ENCODE measurements at places on chromosomes 5 and 9.

GRCh38 chr9:8157683-8158324 lies 358.2 kb upstream of the DMAC1 start:
- no peak for DNase-seq

GRCh38 chr5:130234816-130235215 lies 330.6 kb downstream of the CHSY3 start:
- no peak for DNase-seq

- no peak for DNase-seq
Measured at GRCh38 chr5:58025809-58026208, 434.1 kb downstream of the PLK2 start.

DNA sequence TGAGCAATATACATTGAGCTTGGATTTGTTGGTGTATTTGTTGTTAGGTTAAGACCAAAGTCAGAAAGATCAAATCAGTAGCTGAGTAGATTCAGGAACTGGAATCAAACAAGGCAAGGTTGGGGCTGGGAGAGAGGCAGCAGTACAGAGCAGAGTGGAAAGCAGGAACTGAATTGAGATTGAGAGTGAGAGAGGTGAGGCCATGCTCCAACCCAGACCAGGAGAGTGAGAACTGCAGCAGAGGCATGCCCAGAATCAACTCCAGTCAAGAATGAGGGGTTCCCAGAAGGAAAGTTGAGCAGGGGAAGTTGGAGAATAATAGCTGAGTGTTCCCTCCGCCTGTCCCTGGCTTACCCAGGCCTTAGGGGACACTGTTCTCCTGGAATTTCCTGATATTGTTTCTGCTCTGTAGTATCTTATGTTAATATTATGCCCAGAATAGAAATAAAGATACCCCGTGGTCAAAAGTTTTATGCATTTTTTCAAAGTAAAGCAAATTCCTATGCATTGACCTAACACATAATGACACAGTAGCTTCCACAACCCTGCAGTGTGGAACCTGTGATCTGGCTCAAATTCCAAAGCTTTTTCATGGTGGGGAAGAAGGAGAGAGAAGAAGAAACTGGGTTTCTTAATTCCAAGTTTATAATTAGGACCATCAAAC lies 82.7 kb downstream of the SV2C start:
- peak; percentile 2 for DNase-seq

- no peak for DNase-seq
Measured at GRCh38 chr5:173245319-173246134, 10.5 kb upstream of the NKX2-5 start.

DNA sequence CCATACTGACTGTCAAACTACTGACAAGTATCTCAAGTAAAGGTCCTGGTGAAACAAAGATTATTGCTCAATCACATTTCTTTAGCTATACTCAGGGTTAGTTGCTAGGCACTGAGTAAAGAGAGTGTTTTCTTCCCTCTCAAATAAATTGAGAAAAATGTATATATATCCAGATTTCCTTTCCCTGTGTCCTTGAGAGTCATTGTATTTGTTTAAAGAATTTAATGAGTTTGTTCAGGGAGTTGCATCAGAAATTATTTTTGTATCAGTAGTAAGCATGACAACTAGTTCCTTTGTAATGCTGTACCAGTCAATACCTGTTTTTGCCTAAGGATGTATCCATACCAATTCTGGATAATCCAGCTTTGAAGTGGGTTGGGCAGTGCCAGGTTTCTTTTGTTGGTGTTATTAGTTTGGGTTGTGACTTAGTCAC lies 3.2 kb upstream of the ANKHD1 start:
- no peak for DNase-seq

DNA sequence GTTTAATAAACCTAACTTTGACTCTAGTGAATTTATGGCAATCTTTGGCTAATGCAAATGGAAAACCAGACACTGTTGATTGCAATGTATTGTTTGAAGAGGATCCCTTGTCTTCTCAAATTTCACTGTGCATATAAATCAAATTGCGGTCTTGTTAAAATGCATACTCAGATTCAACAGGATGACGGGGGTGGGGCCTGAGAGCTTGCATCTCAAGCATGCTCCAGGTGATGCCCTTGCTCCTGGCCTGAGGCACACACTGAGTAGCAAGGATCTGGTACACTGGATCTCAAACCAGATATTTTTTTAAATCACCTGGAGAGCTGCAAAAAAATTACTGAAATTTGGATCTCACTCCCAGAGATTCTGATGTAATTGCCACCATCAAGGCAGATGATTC lies 463.7 kb downstream of the DNAH5 start:
- DNase-seq: no peak

GRCh38 chr9:35476596-35476995 lies 13.3 kb upstream of the RUSC2 start:
- DNase-seq: no peak

DNA sequence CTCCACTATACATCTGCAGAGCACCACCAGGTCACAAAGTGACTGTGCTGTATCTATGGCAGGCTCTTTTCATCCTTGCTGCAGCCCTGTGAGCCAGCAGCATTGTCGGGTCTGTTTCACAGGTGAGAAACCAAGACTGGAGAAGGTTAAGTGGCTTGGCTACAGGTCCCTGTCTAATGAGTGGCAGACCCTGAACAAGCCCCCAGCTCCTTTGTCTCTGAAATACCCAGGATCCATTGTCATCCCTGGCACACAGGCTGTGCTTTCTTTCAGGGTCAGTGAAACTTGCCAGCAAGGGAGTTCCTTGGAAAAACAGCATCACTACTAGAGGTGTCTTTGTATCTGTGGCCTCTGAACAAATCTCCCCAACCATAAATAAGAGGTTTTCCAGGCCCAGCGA lies 27.6 kb upstream of the CXCL14 start:
- no peak for DNase-seq

GRCh38 chr5:173735184-173735583 lies 118.7 kb upstream of the BOD1 start:
- DNase-seq: no peak

DNA sequence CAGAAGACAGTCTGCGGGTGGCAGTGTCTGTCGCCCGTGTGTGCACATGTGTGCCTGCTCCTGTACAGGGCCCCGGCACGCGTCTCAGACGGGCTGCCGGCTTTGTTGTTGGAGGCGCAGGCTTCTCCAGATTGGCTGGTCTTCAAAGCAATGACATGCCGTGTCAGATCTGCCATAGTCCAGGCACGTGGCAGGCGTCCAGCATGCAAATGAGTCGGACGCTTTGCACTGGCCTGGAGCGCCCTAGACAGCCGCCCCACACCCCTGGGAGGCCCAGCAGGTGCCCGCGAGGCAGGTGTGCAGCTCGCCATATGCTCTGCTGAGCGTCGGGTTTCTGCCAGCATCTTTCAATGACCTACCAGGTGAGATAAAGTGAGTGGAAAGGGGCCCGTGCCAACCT lies 71.5 kb downstream of the GADD45G start:
- DNase-seq: no peak

DNA sequence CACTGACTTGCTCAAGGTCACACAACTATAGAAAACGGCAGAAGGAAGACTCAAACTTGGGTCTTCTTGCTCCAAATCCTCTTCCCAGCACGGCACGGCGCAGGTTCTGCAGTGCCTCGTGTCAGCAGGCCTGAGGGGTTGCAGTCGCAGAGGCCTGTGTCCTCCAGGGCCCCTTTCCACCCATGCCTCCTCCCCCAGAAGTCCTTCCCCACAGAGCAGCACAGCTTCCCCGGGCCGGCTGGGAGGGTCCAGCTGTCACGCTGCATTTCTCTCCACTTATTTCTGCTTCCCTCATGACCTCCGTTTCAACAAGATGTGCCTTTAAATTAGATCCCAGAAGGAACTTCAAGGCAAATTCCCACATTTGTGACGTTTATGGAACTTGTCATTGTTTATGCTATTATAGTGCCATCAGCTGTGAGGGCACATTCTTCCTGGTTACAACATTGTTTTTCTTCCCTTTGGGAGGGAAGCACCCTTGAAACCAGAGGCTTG lies 148.4 kb downstream of the C5orf15 start:
- no peak for DNase-seq

GRCh38 chr9:27043176-27043575 lies 37.7 kb upstream of the LRRC19 start:
- DNase-seq: no peak

DNA sequence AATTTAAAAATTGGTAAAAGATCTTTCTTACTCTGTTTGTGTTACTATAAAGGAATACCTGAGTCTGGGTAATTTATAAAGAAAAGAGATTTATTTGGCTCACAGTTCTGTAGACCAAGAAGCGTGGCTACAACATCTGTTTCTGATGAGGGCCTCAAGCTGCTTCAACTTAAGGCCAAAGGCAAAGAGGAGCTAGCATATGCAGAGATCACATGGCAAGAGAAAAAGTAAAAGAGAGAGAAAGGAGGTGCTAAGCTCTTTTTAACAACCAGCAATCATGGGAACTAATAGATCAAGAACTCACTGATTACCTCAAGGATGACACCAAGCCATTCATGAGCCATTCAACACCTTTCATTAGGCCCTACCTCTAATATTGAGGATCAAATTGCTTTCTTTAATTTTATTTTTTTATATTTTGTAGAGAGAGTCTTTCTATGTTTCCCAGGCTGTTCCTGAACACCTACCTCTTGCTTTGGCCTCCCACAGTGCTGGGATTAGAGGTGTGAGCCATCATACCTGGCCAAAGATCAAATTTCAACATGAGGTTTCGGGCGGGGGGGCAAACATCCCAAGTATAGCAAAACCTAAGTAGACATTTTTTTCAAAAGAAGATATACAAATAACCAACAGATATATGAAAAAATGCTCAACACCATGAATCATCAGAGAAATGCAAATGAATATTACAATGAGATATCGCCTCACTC lies 16.0 kb upstream of the SHC3 start:
- DNase-seq: no peak

GRCh38 chr9:5801739-5802113 lies 31.2 kb downstream of the ERMP1 start:
- DNase-seq: no peak

DNA sequence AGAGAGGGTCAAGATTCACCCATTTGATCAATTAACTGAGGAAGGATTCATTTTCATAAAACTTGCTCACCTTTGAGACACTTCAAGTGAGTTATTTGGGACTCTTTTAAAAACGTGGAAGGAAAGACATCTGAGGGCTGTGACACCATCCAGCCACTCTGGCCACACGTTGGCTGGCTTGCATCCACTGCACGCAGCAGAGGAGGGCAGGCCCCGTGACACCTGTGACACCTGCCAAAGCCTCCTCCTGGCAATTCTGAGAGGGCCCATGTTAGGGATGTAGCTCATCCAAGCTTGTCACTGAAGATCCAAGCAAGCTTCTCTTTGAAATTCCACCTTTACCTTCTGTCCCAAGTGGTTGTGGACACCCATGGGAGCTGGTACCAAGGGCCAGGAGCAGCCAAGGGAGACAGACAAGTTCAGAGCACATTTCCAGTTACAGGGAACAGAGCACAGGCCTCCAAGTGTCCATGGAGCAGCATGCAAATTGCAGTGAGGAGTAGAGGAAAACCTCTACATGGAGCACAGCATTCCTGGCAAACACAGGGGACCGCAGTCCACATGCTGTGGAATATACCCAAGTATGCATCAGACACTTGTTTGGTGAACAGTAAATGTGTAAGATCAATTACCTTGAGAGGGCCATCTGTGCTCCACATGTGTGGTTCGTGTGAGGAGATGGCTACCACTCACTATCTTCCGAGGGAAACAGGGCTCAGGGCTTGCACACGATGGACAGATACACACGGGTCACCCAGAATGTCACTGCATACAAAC lies 4.8 kb downstream of the PRSS3 start:
- DNase-seq: no peak

DNA sequence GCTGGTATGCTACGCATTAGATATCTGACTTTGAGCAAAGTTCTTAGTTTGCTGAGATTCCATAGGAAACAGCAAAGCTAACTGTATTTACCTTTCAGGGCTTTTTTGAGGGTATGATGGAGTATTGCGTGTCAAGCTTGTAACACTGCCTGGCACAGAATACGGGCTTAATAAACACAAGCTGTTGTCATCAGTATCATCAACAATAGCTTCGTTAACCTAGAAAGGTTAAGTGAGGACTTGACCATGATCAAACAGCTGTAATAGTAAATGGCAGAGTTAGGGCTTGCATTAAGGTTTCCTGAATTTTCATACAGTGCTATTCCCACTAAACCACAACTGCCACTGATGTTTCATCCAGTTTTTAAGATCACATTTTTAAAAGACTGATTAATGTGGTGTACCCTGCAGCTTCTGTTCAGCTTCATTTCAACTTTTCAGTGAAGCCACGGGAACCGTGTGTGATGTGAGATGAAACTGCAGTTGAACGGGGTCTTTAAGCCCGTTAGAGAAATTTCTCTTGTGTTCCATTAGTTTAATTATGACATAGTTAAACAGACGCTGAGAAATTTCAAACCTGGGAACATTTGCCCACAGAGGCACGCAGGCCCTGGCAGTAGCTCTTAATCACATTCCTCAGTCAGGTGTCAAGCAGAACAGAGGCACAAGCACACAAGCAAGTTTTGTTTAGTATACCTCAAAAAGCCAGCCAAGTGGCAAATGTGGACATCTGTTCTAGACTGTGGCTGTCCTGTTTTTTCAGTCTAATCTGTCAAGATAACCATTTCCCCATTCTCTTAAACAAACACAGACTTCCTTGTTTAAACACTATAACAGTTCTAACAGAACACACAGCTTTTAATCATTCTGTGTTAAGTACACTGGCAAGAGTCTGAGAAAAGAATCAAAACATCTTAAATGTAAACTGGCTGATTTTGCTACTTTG lies 147.1 kb downstream of the ZNF608 start:
- no peak for DNase-seq

GRCh38 chr9:99392986-99393385 lies 170.9 kb downstream of the SEC61B start:
- no peak for DNase-seq

DNA sequence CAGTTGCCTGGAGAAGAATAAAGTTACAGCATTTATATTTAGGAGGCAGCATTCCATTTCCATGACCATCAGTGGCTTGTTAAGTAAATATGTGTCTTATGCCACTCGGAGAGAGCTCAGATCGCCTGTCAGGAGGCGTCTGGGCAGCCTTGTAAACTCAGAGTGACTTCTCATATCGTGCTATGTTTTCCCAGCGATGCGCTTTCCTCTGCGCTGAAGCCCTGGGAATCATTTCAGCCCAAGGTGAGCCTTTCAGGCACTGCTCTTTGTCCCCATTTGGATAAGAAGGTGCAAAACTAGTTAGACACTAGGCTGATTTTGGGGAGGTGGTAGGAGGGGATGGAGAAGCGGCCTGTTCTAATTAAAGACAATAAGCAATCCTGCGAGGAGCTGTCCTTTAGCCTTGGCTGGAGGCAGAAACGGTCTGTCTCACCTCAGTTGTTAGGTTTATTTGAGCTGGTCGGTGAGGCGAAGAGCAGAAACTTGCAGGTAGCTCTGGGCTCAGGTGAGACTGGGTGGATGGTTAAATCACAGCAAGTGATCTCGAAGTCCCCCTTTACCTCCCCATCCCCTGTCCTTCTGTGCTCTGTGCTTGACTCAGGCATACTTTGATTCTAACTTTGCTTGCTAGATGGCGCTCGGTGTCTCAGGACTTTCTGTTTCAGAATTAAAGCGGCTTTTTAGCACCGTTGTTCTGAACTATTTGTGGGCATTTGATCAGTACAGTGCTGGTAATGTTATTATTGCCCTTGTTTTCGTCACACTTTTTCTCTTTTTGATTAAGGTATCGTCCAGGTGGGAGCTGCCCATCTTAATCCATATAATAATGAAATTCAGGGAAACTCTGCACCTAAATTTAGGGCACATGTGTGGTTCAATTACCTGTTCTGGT lies 24.6 kb downstream of the NR2F1 start:
- DNase-seq: no peak

Data from AG04449 (cell line).